ENCODE measurements at places on chromosomes 12 and 14. TPM values are rescaled to one million over a fixed set of nuclear protein-coding genes. Genes with fewer than 3 reads are reported as not detected.

Gene SELPLG
- 22.4 TPM for total RNA-seq

Gene NPFF
- not detected for total RNA-seq

Gene MAP3K9
- total RNA-seq: 9.9 TPM

Gene TMEM63C
- 1.4 TPM for total RNA-seq

Gene RAB15
- 16.5 TPM for total RNA-seq

Gene CCDC38
- total RNA-seq: not detected

Gene TAS2R8
- not detected for total RNA-seq

Gene KLHDC1
- total RNA-seq: 5.2 TPM

Gene FOXA1
- 17.3 TPM for total RNA-seq

Gene GALNT16
- total RNA-seq: 4.1 TPM

Gene OTX2
- not detected for total RNA-seq

Gene OTOGL
- 0.20 TPM for total RNA-seq

Gene CMA1
- total RNA-seq: 0.29 TPM

Gene CYP27B1
- total RNA-seq: 1.6 TPM

Gene RFC5
- total RNA-seq: 13.4 TPM
